Cardiac fibroblast (primary cell): ENCODE measurements at places on chromosomes 3 and 15.

- DNase-seq, result peak; percentile 55
Measured at GRCh38 chr15:58307313-58307961, 124.4 kb upstream of the LIPC start.

GRCh38 chr3:157311633-157312375, 124.8 kb upstream of the PTX3 start:
- peak; percentile 96 for DNase-seq

DNA sequence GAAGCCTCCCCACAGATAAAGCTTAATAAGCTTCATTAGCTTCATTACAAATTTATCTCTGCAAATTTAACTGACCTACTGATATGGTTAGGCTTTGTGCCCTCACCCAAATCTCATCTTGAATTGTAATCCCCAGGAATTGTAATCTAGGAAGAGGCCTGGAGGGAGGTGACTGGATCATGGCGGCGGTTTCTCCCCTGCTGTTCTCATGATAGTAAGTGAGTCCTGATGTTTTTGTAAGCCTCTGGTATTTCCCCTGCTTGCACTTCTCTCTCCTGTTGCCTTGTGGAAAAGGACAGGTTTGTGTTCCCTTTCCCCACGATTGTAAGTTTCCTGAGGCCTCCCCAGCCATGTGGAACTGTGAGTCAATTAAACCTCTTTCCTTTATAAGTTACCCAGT, 226.1 kb upstream of the TTC14 start:
- DNase-seq, result no peak

- DNase-seq, result peak; percentile 84
Measured at GRCh38 chr3:105518806-105519418, 152.2 kb downstream of the ALCAM start.

DNA sequence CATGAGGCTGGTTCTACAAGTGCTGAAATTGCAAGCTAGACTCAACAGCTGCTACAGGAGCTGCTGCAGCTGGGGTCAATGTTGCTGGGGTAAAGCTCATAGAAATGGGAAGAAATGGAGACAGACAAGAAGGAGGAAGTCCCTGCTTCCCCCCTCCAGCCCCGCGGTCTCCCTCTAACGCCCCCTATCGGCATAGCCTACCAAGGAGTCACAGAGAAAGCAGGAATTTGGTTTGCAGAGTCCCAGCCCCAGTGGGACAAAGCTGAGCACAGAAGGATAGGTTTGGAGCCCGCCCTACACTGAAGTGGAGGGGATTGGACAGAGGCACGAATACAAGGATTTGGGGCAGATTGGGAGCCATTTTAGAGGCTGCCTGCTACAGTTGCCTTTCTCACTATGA, 176.9 kb upstream of the ANKRD28 start:
- no peak for DNase-seq

DNA sequence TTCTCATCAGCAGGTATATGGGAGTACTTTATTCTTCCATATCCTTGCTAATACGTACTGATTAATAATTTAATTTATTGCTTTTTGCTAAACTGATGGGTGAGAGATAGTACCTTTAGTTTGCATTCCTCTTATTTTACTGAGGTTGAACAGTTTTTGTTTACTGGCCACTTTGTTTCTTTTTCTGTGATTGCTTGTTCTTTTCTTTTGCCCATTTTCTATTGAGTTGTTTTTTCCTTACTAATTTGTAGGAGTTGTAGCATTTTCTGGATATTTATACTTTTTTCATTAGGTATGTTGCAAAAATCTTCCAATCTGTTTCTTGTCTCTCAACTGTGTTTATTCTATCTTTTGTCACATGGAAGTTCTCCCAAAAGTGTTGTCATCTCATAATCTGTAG, 4.8 kb downstream of the PDCD6IP start:
- no peak for DNase-seq

DNA sequence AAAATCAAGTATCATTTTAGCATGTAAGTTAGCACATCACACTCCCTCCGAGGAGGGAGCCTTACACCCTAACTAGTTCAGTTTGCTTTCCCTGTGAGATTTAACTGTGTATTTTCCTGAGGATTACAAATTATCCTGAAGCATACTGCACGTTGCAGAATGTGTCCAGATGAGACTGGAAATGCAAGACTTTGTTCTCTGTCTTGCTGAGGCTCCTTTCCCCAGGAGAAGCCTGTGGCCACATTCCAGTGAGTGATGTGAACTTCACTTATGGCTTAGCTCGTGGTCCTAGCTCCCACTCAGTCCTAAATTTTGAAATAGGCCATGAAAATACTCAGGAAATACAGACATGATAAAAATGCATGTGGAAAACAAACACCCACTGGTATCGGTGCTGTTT, 23.7 kb downstream of the PDZRN3 start:
- DNase-seq, result peak; percentile 24

GRCh38 chr3:172680684-172681083, 30.2 kb downstream of the NCEH1 start:
- peak; percentile 53 for DNase-seq

GRCh38 chr3:52555056-52555455, 18.7 kb downstream of the UQCC5 start:
- DNase-seq, result no peak

- peak; percentile 3 for DNase-seq
Measured at GRCh38 chr3:122151480-122151879, 32.0 kb upstream of the CASR start.

- DNase-seq, result no peak
Measured at GRCh38 chr3:184498986-184499606, 62.5 kb upstream of the EPHB3 start.

DNA sequence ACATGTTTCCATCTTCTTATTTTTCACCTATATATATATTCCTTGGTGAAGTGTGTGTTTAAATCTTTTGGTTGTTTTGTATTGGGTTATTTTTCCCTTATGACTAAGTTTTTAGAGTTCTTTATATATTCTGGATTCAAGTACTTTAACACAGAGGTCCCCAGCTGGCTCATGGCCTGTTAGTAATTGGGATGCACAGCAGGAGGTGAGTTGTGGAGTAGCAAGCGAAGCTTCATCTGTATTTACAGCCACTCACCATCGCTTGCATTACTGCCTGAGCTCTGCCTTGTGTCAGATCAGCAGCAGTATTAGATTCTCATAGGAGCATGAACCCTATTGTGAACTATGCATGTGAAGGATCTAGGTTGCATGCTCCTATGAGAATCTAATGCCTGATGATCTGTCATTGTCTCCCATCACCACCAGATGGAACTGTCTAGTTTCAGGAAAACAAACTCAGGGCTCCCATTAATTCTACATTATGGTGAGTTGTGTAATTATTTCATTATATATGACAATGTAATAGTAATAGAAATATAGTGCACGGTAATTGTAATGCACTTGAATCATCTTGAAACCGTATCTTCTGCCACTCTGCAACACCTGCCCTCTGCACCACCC, 151.6 kb downstream of the RSRC1 start:
- peak; percentile 5 for DNase-seq

DNA sequence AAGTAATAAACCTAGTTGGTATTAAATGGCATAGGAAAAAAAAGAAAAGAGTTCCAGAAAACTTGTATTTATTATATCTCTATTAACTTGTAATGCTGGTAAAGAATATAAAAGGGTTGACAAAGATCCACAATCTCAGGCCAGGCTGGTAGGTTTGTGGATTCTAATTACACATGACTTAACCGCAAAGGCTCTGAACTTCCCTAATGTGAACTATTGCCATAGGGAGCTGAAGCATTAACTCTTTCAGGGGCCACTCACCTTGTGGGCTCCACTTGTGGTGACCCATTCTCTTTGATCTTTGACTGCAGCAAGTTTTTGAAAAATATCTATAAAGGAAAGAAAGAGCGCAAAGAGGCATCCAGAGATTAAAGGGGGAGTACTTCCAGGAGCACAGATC, 58.5 kb downstream of the NEK10 start:
- no peak for DNase-seq

DNA sequence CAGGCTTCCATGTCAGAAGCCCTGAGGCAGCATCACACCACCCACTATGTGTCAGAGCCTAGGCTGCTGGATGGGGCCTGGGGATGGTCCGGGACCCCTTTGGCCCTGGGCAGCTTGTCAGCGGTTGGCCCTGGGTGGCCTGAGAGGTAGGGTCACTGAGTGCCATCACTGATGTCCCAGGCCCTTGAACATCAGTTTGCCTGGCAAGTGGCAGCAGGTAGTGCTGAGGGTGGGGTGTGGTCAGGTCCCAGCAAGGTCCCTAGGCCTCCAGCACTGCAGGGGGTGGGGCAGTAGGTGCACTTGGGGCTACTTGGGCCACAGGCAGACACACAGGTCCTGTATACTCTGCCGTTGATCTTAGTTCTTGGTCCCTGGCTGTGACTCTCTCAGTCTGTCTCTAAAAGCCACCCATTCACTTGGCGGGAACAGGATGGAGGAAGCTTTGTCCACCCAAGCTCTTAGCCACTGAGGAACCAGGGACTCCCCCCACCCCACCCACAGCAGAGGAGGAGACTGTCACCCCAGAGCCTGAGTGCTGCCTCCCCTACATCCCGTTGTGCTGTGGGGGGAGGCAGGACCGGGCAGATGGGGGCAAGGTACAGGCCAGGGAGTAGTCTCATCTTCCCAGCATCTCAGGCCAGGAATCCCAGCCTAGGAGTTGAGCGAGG, 5.8 kb downstream of the GNAI2 start:
- no peak for DNase-seq

DNA sequence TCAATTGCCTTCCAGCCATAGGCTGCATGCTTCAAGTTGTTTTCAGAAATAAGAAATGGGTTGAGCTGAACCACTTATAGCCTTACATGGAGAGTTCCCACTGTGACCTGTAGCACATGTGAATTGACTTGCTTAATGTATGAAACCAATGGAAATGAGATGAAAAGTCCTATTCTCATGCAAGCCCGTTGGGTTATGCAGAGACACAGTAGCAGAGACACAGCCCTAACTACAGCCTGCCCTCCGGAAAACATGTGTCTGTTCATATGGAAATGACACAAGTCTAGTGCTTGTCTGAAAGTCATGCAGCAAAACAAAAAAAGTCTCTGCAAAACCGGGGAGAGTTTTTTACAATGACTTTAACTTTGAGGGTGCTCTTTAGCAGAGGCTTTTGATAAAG, 14.5 kb downstream of the HIGD2B start:
- DNase-seq, result no peak

GRCh38 chr15:58336161-58336560, 95.6 kb upstream of the LIPC start:
- no peak for DNase-seq

- no peak for DNase-seq
Measured at GRCh38 chr3:72378287-72378686, 470.0 kb downstream of the SHQ1 start.

- no peak for DNase-seq
Measured at GRCh38 chr3:17075358-17075757, 190.6 kb downstream of the PLCL2 start.

- no peak for DNase-seq
Measured at GRCh38 chr15:40389824-40390595, 7.5 kb downstream of the KNSTRN start.

GRCh38 chr3:123341-123740, 73.2 kb upstream of the CHL1 start:
- DNase-seq, result no peak

DNA sequence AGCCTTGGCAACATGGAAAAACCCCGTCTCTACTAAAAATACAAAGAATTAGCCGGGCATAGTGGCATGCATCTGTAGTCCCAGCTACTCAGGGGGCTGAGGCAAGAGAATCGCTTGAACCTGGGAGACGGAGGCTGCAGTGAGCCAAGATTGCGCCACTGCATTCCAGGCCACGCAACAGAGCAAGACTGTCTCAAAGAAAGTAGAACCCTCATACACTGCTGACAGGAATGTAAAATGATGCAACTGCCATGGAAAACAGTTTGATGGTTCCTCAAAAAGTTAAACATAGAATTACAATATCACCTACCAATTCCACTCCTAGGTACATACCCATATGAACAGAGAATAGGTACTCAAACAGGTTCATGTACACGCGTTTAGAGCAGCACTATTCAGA, 158.9 kb downstream of the TBC1D5 start:
- DNase-seq, result peak; percentile 25
